Activated naive CD8-positive, alpha-beta T cell treated with anti-CD3 and anti-CD28 coated beads, Interleukin-2, amount 10 ng/mL, durations not matched to agents 7 days and 5 days (primary cell): ENCODE measurements at places on chromosomes 16 and 17.
A peak's percentile ranks its signal among the peaks of the same experiment; 100 is the strongest.

DNA sequence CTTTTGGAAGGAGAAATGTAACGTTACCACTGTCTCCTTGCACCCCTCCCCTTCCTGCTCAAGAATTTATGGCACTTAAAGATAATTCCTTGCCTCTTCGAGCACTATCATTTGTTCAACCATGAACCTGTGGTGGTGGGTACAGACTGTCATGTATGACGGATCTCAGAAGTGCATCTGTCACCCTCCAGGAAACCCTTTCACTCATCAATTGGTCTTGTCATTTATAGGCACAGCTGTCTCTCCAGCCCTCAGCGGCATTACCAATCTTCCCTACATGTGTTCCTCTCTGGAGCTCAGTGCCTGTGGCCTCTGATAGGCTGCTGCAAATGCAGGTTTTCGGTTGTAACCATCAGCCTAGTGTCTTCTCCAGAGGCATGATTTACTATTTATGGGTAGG lies 15.0 kb downstream of the CNTNAP4 start:
- no peak for DNase-seq

DNA sequence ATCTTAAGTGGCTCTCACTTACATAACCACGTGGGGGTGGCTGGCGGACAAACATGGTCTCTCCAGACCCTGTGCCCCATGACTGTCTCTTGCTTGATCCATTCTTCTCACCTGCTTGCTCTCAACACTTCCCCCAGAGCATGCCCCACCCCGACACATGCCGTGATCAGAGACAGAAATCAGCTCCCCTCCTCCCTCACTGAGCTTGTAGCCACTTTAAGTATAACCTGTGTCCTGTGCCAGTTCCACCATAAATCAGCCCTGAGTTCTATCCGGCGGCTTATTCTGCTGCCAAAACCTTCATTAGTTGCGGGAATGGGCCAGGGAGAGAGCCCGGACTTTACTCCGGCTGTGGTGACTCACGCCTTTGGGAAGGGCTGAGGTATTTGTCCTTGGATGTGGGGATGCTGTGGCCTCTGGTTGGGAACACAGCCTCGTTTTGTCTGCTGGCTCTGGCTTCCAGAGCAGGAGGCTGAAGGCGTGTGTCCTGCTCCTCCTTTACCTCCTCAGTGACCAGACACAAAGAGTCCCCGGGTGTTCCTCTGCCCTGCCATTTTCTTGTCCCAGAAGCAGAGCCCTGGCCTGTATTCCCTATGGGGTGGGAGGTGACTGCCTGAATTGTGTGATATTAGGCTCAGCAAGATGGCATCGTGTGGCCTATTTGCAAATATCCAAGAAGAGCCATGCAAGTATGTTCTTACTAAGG lies 21.1 kb downstream of the ANKRD40 start:
- DNase-seq = no peak

GRCh38 chr16:70758786-70759185 lies 42.2 kb downstream of the VAC14 start:
- DNase-seq = no peak

DNA sequence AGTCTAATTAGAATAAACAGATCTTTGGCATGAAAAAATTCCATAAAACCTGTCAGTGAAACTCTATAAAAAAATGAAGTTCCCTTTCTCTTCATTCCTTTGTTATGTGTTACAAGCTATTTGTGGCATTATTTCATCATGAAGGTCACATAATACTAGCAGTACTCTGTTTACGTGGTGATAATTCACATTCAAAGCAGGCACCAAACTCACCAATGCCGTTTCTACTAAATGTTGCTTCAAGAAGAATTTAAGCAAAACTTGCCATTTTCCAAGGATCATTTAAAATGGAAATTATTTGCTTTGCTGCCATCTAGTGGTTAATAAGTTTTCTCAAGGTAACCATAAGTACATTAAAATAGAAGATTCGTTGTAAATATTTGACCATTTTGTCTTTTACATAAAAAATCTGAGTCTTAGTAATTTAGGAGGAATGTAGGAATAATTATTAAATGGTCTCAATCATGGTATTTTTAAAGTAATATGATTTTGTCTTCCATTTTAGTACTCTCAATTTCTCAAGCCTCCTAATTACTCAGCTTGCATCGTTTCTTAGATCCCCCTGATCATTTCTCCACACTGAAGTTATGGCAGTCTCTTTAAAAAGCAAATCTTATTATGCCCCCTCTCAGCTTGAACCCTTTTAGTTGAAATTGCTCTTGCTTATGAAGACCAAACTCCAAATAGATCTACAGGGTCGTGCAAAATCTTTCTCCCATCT lies 80.8 kb downstream of the OMG start:
- no peak for DNase-seq

DNA sequence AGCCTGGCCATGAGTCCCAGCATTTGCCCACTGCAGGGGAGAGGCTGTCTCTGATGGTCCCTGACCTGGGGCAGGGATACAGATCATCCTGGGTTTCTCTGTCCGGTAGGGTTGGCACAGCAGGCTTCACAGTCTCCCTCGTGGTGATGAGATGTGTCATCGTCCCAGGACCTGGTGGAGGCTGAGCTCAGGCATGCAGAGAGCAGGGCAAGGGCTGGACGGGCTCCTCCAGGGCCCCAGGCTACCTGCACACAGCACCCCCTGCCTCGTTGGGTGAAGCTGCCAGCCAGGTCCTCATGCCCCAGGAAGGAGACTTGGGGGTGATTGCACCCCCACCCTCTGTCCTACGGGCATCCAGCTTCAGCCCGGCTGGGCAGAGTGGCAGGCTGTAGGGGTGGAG lies 155.8 kb upstream of the GSE1 start:
- DNase-seq = no peak

DNA sequence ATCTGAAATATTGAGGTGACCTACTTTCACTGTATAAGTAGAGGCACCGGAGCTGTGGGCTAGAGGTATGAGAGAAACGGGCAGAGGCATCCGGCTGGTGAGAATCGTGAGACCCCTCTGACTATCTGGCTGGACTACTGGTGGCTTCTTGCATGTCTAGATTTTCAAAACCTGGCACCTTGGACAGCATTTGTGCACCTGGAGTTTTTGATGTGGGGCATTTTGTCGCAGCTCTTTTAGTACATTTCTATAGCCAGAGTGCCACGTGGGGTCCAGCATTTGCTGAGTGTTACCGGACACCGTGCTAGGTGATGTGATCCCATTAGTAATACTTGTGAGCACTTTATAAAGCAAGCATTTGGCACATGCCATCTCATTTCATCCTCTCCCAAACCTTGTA lies 32.6 kb upstream of the SHISA9 start:
- DNase-seq = no peak

GRCh38 chr17:40338058-40338457 lies 26.5 kb downstream of the GJD3 start:
- no peak for DNase-seq

DNA sequence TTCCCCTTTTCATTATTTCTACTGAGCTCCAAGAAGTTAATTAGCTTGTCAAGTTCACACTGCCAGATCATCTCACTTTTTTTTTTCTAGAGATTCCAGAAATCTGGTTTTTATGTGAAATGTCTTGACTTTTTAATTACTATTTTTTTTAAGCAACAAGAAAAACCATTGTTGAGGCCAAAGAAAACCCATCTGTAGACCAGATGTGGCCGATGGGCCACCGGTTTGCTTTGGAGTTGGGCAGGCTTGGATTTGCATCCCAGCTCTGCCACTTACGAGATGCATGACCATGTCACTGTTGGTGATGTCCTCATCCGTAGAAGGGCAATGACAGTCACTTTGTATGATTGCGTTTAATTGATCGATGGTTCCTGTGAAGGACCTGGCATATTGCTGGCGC lies 34.2 kb upstream of the MRTFB start:
- DNase-seq = no peak

DNA sequence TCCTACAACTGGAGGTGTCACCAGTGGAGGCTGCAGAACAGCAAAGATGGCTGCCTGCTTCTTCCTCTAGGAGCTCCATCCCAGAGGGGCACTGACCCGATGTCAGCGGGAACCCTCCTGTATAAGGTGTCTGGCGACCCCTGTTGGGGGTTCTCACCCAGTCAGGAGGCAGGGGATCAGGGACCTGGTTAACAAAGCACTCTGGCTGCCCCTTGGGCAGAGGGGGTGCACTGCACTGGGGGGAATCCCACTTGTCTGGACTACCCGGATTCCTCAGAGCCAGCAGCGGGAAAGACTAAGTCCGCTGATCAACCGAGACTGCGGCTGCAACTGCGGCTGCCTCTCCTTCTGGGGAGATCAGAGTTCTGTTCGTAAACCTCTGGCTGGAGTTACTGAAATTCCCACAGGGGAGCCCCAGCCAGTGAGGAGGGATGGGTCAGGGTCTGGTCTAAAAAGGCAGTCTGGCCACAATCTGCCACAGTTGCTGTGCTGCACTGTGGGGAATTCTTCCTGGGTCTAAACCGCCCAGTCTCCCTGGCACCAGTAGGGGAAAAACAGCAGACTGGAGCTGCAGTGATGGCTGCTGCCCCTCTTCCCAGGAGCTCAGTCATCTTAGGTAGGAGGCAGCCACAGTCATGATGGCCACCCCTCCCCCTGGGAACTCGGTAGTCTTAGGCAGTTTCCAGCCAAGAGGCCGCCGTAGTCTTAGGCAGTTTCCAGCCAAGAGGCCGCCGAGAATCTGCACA lies 213.4 kb downstream of the CYB561 start:
- DNase-seq = no peak

DNA sequence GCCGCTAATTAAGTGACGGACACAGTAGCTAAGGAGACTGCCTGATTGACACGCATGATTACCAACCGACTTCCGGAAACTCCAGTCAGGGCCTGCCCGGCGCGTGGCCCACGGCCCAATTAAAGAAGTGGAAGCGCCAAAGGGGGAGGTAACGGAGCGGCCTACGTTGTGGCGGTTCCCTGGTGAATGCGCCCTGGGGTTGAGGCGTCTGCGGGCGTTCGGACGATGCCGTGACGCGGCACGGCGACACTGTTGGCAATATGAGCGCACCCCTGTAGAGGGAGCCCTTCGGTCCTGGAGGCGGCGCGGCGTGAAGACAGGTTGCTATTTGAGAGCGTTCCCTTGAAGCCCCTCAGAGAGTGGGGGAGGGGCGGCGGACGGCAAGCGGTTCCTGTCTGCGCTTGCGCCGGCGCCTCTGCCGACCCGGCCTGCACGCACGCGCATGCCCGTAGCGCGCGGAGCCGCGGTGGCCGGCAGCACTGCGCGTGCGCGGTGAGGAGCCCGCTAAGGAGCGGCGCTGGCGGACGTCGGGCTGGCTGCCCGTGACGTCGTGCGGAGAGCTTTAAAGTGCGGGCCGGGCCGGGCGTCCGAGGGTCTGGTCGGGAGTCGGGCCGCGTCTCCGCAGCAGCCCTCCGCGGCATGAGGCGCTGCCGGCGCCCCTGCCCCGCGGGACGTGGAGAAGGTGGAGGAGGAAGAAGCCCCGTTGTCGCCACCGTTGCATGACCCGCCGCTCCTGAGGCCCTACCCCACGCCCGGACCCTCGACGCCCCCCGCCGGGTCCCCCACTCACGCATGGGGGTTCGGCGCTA lies at the start of gene ALKBH5:
TSS of gene ALKBH5 (plus strand) at position 495 of the 809 bp plus-strand sequence. CDS start 416 bp downstream, outside the sequence.
- peak; percentile 99 for DNase-seq

DNA sequence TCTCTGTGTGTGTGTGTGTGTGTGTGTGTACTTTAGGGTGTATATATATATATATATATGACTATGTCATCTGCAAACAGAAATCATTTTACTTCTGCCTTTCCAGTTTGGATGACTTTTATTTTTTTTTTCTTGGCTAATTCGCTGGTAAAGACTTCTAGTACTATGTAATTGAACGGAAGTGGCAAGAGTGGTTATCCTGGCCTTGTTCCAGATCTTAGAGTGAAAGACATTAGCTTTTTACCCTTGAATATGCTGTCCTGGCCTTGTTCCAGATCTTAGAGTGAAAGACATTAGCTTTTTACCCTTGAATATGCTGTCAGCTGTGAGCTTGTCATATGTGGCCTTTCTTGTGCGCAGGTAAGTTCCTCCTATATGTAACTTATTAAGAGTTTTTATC lies 72.7 kb upstream of the MYOCD start:
- DNase-seq = no peak

- peak; percentile 90 for DNase-seq
These were observed 2.5 kb downstream of the CORO1A start for GRCh38 chr16:30185683-30186421.

- peak; percentile 65 for DNase-seq
These were observed 14.0 kb downstream of the NR1D1 start for GRCh38 chr17:40086150-40087044.

DNA sequence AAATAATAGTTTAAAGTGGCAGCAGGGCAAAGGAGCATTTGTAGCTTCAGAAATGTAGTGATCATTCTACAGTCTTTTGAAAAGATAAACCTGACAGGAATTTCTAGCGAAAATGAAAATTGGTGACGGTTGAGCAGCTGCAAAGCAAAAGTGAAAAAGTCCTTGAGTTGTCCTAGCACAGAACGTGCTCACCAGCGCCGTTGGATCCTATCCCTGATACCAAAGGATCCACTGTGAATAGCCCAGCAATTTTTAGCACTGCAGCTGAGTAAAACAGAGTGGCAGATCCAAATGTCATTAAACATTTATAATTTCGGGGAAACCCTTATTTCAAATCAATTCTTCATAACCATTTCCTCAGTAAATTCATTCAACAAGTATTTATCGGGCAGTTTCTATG lies 453.8 kb upstream of the HSBP1 start:
- DNase-seq = no peak

GRCh38 chr16:52123061-52123839 lies 423.7 kb downstream of the TOX3 start:
- DNase-seq = no peak

DNA sequence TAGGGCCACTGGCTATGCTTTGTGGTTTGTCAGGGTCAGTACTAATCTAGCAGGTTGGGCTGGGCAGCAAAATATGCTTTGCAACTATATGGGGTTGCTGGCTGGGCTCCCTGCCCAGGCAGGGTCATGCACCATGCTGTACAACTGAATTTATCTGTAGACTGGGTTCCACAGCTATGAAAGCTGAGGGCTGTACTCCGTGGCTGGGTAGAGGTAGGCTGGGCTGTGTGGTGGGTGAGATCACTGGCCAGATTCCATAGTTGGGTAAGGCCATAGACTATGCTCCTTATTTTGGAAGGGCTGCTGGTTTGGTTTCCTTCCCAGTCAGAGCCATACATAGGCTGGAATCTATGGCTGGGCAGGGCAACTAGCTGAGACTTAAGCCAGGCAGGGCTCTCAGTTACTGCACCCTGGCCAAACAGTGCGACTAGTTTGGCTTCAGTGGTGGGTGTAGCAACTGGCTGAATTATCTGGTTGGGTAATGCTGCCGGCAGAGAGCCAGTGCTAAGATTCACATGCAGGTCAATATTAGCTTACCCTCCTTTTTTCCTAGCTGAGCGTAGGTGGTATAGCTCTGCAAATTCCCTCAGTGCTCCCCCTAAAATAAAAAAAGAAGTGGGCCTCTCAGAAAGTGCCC lies 769.1 kb upstream of the CDH8 start:
- DNase-seq = no peak

GRCh38 chr16:55076053-55076452 lies 145.4 kb downstream of the IRX5 start:
- no peak for DNase-seq

- DNase-seq = peak; percentile 59
These were observed 539 bp upstream of the VAMP2 start for GRCh38 chr17:8162997-8163977.

- DNase-seq = no peak
These were observed 100.5 kb upstream of the SHISA6 start for GRCh38 chr17:11140501-11140900.

GRCh38 chr17:81081222-81082176 lies 46.5 kb downstream of the BAIAP2 start:
- DNase-seq = no peak
